ENCODE measurements at places on chromosomes 13 and 19. TPM values are rescaled to one million over a fixed set of nuclear protein-coding genes. Genes with fewer than 3 reads are reported as not detected.

Gene MEX3D
- 20.5 TPM for total RNA-seq

Gene PRR22
- total RNA-seq = 1.4 TPM

Gene SLITRK1
- total RNA-seq = 0.10 TPM

Gene SIGLEC7
- 3.0 TPM for total RNA-seq

Gene HIPK4
- total RNA-seq = 0.23 TPM

Gene SIGLEC11
- total RNA-seq = 1.8 TPM

Gene TDRD12
- total RNA-seq = 0.18 TPM

DNA sequence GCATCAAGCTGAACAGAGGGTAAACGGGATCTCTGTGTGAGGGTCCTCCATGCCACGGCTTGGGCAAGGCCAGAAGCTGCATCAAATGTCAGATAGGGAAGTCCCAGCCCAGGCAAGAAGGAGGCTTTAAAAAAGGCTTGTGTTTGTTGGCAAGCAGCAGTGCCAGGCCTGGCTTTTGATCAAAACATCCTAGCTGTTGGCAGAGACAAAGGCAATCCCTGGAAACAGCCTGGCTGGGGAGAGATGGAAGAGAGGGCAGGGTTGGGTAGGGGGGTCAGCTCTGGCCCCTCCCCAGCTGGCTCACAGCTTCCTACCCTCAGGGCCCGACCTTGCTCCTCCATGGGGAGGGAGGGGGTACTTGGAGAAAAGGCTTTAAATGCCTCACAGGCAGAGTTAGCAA, 61.8 kb upstream of the KCTD15 start:
- no peak for DNase-seq

- no peak for DNase-seq
Measured at GRCh38 chr13:85565652-85566051, 233.6 kb downstream of the SLITRK6 start.

DNA sequence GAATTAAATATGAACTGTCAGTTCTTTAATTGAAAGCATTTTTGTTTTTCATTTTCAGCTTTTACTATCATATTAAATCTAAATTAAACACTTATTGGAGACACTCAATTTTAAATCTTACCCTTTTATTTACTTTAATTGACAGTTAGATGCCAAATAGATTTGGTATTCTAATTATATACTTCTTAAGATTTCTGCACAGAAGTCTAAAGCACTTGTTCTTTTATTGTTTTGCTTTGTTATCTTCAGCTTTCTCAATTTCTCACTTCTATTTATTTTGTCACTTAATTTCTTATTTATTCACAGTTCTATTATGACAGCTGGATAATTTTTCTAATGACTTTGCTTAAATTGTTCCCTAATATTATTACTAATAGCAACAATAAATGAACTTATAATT, 1397.3 kb upstream of the MIR17HG start:
- DNase-seq = no peak

DNA sequence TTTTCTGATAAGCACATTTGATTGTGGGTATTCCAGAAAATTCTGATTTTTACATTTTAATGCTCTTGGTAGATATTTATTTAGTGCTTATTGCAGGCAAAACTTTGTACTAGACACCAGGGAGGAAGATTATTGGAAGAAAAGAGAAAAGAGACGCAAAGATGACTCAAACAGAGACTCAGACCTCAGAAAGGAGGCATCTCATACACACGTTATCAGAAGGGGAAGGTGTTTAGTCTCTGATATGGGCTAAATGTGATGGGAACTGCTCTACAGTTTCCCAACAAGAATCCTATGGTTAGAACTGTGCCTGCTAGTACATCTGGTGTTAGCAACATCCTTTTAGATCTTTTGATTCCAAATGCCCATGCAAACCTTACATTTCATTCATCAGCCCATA, 245.6 kb downstream of the KLF5 start:
- no peak for DNase-seq

DNA sequence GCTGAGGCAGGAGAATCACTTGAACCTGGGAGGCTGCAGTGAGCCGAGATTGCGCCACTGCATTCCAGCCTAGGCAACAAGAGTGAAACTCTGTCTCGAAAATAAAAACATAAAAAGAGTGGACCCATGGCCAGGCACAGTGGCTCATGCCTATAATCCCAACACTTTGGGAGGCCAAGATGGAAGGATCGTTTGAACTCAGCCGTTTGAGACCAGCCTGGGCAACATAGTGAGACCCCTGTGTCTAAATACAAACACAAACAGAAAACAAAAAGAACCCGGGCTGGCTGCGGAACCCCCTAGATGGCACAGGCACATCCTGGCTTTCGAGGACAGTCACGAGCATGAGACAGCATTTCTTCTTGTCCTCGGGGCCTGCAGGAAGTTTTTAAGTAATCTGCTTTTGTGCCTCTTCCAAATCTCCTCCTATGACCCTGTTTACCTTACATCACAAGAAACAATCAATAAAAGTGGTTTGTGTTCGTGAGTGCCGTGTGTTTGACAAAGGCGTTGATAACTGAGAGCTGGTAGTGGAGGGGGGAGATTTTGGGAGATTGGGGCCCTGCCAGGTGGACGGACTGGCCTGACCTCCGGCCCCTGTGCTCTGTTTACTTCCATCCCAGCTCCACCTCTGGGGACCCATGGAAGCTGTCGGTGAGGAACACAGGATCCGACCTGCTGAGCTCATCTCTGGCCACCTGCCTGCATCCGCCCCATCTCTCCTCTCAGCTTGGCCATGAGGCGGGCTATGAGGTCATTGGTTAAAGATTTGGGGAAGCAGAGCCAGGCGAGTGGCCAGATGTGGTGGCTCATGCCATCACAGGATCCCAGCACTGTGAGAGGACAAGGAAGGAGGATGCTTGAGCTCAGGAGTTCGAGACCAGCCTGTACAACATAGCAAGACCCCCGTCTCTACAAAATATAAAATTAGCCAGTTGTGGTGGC, 5.9 kb upstream of the GDF15 start:
- DNase-seq = peak; percentile 94

- DNase-seq = no peak
Measured at GRCh38 chr13:32594157-32594738, 8.0 kb downstream of the PDS5B start.

- DNase-seq = no peak
Measured at GRCh38 chr19:35592226-35592625, 6.3 kb downstream of the PMIS2 start.

- no peak for DNase-seq
Measured at GRCh38 chr13:75318138-75318833, 163.7 kb downstream of the TBC1D4 start.

GRCh38 chr13:66859934-66860877, 369.9 kb downstream of the PCDH9 start:
- DNase-seq = no peak

GRCh38 chr19:5951338-5951861, 26.5 kb downstream of the RANBP3 start:
- peak; percentile 69 for DNase-seq

DNA sequence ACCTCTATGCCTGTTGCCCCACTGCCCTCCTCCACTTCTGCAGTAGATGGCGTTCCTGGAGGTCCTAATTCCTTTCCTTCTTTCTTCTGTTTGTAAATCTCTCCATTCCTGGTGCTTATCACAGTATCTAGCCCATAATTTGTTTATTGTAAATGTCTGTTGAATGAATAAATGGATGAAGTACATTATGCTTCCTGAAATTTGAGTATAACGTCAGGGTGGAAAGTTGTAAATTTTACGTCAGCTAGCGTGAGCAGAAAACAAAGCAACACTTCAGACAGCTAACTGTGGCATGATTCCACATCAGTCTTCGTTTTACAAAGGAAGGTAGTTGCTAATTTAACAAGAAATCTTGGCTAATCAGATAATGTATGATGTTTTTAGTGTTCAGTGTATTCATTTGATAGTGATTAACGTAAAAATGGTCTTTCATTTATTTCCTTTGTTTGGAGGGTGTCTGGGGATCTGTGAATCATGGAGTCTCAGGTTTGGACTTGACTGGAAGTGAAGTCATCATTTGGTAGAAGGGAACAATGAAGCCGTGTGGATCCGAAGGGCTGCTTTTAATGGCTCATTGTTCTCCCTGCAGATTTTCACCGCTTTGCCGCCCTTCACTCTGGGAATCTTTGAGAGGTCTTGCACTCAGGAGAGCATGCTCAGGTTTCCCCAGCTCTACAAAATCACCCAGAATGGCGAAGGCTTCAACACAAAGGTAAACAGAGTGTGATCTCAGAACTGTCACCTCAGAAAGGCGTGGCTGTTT, 215.1 kb downstream of the SHISA2 start:
- no peak for DNase-seq

GRCh38 chr13:106178816-106179215, 356.6 kb downstream of the EFNB2 start:
- DNase-seq = no peak

DNA sequence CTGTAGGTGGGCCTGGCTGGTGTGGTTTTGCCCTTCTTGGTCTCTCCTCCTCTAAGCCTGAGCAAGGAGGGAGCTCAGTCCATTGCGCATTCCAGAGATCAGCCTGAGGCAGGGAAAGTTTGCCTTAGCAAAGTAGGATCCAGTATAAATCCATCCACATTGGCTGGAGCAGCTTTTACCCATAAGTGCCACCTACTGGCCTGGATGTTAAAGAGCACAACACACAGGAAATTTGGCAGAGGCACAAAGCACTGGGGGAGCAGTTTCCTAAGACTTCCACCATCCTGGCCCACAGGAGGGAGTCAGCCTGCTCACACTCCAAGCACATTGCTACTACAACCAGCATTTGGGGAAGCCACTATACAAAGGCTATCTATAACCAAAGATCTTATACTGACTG, 1124.2 kb downstream of the SLITRK1 start:
- no peak for DNase-seq

Measured in aorta (tissue), 5 donors.